Neural cell (in vitro differentiated cells): ENCODE measurements at places on chromosomes 12 and 14. TPM values are rescaled to one million over a fixed set of nuclear protein-coding genes. Genes with fewer than 3 reads are reported as not detected.

RFLNA gene
- 5.6 and 9.6 TPM in 2 replicates for polyA plus RNA-seq

NTF3 gene
- polyA plus RNA-seq, result not detected in 2 replicates

TMEM132C gene
- 0.06 and 0.18 TPM in 2 replicates for polyA plus RNA-seq

GPR135 gene
- 2.9 and 3.0 TPM in 2 replicates for polyA plus RNA-seq

GPR137C gene
- polyA plus RNA-seq, result 100 and 118 TPM in 2 replicates

AKAP3 gene
- 0.46 and 1.6 TPM in 2 replicates for polyA plus RNA-seq

IFNG-AS1 gene
- polyA plus RNA-seq, result not detected in 2 replicates

HOTAIR gene
- polyA plus RNA-seq, result not detected in 2 replicates

VRTN gene
- polyA plus RNA-seq, result not detected in 2 replicates

SIRT4 gene
- 9.7 and 13.8 TPM in 2 replicates for polyA plus RNA-seq

RDH12 gene
- polyA plus RNA-seq, result 0.56 TPM in 1 of 2 replicates, not detected in the other

IFI27 gene
- polyA plus RNA-seq, result 2.2 and 5.6 TPM in 2 replicates

CMKLR1 gene
- 0.06 TPM in 1 of 2 replicates, not detected in the other for polyA plus RNA-seq

RSRC2 gene
- polyA plus RNA-seq, result 174 and 194 TPM in 2 replicates

OAS1 gene
- not detected in 2 replicates for polyA plus RNA-seq

SLC2A13 gene
- 10.7 and 11.1 TPM in 2 replicates for polyA plus RNA-seq

PWP1 gene
- polyA plus RNA-seq, result 119 and 127 TPM in 2 replicates

ZFHX2 gene
- 0.72 and 1.7 TPM in 2 replicates for polyA plus RNA-seq

RNASE4 gene
- 1.1 TPM in 1 of 2 replicates, not detected in the other for polyA plus RNA-seq

CACNA2D4 gene
- not detected in 2 replicates for polyA plus RNA-seq

HOMEZ gene
- 4.4 and 6.6 TPM in 2 replicates for polyA plus RNA-seq

MSI1 gene
- 7.5 and 9.2 TPM in 2 replicates for polyA plus RNA-seq

ARHGDIB gene
- polyA plus RNA-seq, result 4.2 and 7.7 TPM in 2 replicates

NDUFA12 gene
- 357 and 381 TPM in 2 replicates for polyA plus RNA-seq
